ENCODE measurements at places on chromosomes 4 and X. TPM values are rescaled to one million over a fixed set of nuclear protein-coding genes. Genes with fewer than 3 reads are reported as not detected.

GRCh38 chr4:168247603-168248002 is 70.9 kb downstream of the DDX60 start:
- H3K27me3 ChIP-seq = no peaks in the 10 kb centered on the region
- no peak overlapping the region for H3K27ac ChIP-seq
- H3K4me1 ChIP-seq = no peaks in the 10 kb centered on the region
- H3K4me3 ChIP-seq = no peak overlapping the region
- no peak for DNase-seq

Gene IBSP
- not detected for total RNA-seq

Gene STATH
- total RNA-seq = not detected

DNA sequence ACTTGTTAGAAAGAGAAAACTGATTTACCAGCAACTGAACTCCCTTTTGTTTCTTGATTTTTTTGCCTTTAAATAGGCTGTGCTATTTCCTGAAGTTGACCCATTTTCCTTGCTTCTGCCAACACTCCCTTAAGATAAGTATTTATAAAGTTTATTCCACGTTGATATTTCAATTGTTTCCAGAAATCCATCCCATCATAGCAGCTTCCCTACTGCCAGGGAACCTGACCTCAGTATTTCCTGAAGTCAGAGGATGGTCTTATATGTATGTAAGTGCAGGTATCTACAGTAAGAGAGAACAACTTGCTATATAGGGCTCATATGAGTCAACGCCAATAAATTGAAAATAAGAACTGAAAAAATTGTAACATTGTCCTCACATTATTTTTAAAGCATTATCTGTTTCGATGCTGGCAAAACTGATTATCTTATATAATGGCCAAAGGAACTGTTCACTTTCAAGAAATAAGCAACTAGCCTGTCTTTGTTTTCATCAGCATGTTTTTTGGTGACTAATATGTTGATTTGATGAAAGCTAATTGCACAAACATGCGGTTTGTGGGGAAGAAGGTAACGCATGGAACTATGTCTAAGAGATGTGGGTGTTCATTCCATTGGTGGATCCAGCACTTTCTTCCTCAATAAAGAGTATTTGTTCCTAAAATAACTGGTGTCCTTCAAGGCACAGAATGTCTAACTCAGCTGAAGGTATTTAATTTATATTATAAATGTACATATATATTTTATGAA is 4.7 kb downstream of the LIMCH1 start:
- no peak for DNase-seq
- no peaks in the 10 kb centered on the region for H3K36me3 ChIP-seq
- no peak overlapping the region for H3K27ac ChIP-seq
- H3K4me3 ChIP-seq = no peak overlapping the region
- no peaks in the 10 kb centered on the region for H3K27me3 ChIP-seq

DNA sequence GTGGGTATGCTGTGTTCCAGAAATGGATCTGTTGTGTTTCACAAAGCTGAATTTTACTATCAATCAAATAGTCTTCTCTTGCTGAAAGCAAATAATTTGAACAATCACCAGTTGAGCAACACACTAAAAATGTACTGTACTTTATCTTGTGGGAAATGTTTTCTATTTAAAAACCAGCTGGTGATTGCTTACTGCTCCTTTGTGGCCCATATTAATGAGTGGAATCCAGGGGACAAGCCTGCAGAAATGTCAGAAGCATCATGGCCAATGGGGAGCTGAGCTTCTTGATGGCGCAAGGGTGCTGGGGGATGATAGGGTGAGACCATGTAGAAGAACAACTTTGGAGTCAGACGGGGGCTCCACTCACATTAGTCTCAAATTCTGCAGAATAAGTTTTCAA is 346.2 kb downstream of the ARHGAP10 start:
- peaks cover 5% of the 10 kb centered on the region for H3K36me3 ChIP-seq
- no peak for DNase-seq
- no peaks in the 10 kb centered on the region for H3K4me1 ChIP-seq
- no peak overlapping the region for H3K4me3 ChIP-seq

Gene GAB3
- total RNA-seq = 4.1 TPM

- H3K27me3 ChIP-seq = no peaks in the 10 kb centered on the region
- H3K4me3 ChIP-seq = no peak overlapping the region
- H3K4me1 ChIP-seq = no peaks in the 10 kb centered on the region
These were observed 141.0 kb downstream of the MAB21L2 start for GRCh38 chr4:150722908-150723362.

- H3K4me1 ChIP-seq = no peaks in the 10 kb centered on the region
- H3K36me3 ChIP-seq = no peaks in the 10 kb centered on the region
- no peaks in the 10 kb centered on the region for H3K27me3 ChIP-seq
- H3K4me3 ChIP-seq = no peak overlapping the region
- H3K27ac ChIP-seq = no peak overlapping the region
These were observed 52.8 kb downstream of the AKAP4 start for GRCh38 chrX:50147972-50148371.

Gene ADGRG4
- not detected for total RNA-seq

Gene PNMA6F
- total RNA-seq = not detected

Gene DRD5
- not detected for total RNA-seq

DNA sequence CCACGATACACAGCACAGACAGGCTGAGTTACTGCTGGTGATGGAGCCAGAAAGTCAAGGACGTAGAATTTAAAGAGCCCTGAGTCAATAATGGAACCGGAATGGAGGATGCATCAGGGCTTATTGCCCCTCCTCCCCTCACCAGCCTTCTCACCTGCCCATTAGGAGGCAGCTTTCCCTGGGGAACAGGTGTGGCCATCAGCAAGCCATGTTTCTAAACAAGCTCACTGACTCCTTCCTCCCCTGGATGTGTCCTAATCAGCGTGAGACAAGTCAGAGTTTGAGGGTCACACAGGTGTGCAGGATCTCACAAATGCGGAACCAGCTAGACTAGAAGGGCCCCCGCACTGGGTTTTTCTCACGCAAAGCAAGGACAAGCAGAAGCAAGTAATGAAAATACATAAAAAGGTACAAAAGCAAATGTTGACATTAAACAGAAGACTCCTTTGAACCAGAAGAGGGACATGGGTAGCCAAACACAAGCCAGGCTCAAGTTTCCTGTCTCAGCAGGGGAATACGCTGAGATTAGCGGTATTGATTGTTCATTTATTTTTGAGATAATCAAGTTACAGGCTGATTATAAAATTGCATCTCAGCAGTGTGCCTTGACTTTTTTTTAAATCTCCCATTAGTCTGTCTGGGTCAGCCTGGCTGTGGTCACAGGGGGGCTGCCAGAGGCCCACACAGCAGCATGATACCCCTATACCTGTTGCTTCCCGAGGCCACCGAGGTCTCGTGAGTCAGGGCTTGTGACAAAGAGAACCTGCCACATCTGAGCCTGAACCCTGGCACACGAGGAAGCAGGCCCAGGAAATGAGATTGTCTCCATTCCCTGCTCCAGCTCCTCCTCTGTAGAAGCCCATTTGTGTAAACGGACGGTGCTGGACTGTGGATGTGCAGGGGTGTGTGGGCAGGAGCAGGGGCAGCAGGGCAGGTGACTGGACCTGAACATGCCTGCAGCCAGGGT is 37.4 kb downstream of the CCKAR start:
- H3K36me3 ChIP-seq = no peaks in the 10 kb centered on the region
- H3K27me3 ChIP-seq = no peaks in the 10 kb centered on the region
- no peak overlapping the region for H3K27ac ChIP-seq

Gene SMIM10L2A
- 0.66 TPM for total RNA-seq

GRCh38 chr4:6703786-6704185 is 5.9 kb downstream of the MRFAP1L1 start:
- H3K4me3 ChIP-seq = no peak overlapping the region
- DNase-seq = no peak
- no peaks in the 10 kb centered on the region for H3K27me3 ChIP-seq
- H3K4me1 ChIP-seq = peaks cover 3% of the 10 kb centered on the region
- no peaks in the 10 kb centered on the region for H3K36me3 ChIP-seq

Gene RGS12
- 15.7 TPM for total RNA-seq

Gene SPATA4
- 0.66 TPM for total RNA-seq

- no peak overlapping the region for H3K27ac ChIP-seq
- H3K4me3 ChIP-seq = no peak overlapping the region
- H3K4me1 ChIP-seq = no peaks in the 10 kb centered on the region
- H3K27me3 ChIP-seq = no peaks in the 10 kb centered on the region
- no peaks in the 10 kb centered on the region for H3K36me3 ChIP-seq
These were observed 1213.4 kb downstream of the STIM2 start for GRCh38 chr4:28073860-28074555.

DNA sequence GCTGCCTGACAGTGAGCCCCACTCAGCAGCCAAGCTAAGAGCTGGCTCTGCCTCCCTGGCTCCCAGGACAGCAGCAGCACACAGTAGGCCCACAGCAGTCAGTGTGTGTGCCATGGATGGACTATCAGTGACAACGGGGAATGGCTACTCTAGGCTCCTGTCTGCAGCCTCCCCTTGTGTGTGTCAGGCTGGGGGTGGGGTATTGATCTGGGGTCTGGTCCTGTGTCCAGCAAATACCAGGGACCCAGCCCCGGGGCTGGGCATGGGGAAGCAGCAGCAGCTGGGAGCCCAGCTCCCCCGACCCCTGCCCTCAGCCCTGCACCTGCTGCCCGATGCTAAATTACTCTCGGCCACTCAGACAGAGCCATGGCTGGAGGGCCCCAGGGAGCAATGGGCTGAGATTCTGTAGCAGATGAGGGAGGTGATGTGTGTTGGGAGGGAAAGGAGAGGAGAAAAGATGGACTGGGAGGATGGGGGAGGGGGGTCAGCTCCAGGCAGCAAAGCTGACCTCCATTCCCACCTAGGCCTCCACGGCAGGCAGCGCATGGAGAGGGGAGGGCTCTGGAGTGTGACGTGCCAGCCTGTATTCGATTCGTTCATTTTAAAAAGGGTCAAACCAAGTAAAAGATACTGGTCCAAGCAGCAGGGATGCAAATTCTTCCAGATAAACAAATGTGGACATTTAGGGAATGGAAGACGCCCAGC is 61.3 kb upstream of the CRMP1 start:
- no peaks in the 10 kb centered on the region for H3K4me1 ChIP-seq
- no peaks in the 10 kb centered on the region for H3K36me3 ChIP-seq

Gene MAGEA8
- not detected for total RNA-seq

Gene HPGDS
- total RNA-seq = not detected

DNA sequence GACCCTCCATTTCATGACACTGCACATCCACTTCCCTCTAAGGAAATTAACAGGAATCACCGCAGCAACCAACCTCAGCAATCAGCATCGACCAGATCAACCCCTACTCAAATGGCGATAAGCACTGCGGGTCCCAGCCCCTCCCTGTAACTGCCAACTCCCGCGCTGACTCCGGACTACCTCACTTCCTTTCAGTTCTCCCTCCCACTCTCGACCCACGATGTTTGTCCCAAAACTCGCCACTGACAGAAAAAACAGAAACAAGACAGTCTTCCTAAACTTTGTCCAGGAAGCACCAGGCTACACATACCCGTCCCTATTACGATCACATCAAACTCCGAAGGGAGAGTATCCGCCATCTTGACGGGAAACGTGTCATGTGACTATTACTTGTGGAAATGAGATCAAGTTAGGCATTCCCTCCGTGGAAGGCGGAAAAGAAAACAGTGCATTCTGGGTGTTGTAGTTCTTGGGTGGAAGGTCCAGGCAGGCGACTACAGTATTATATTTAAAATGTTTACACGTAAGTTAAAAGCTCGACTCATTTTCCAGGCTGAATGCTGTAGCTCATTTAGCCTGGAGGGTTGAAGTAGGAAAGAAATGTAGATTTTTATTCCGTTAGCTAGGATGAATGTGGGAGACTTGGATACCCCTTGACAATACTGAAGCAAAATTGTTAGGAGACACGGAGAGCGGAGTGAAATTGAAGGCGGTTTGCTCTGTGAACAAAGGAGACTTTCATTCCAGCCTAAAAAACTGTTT is at the start of gene CHM:
Gene CHM (minus strand): TSS at position 385 of the 762 bp plus-strand sequence. CDS start 26 bp downstream, at position 359.
- peak within 1 kb of the TSS; percentile 97 for H3K4me3 ChIP-seq
- no peaks in the 10 kb centered on the region for H3K36me3 ChIP-seq
- H3K27ac ChIP-seq = peak within 1 kb of the TSS; percentile 86
- H3K4me1 ChIP-seq = no peaks in the 10 kb centered on the region
- peak; percentile 83 for DNase-seq

GRCh38 chr4:104868958-104869357 is 277.7 kb upstream of the TET2 start:
- no peaks in the 10 kb centered on the region for H3K4me1 ChIP-seq
- no peaks in the 10 kb centered on the region for H3K27me3 ChIP-seq
- no peaks in the 10 kb centered on the region for H3K36me3 ChIP-seq
- H3K27ac ChIP-seq = no peak overlapping the region

Gene CCDC120
- total RNA-seq = 0.51 TPM

- H3K4me3 ChIP-seq = no peak overlapping the region
- DNase-seq = peak; percentile 4
- H3K27me3 ChIP-seq = no peaks in the 10 kb centered on the region
- no peak overlapping the region for H3K27ac ChIP-seq
- no peaks in the 10 kb centered on the region for H3K36me3 ChIP-seq
- H3K4me1 ChIP-seq = peaks cover 10% of the 10 kb centered on the region
These were observed 176.5 kb downstream of the FBXW7 start for GRCh38 chr4:152359208-152360044.

- H3K4me3 ChIP-seq = no peak overlapping the region
- peaks cover 2% of the 10 kb centered on the region for H3K4me1 ChIP-seq
- no peaks in the 10 kb centered on the region for H3K27me3 ChIP-seq
- H3K36me3 ChIP-seq = no peaks in the 10 kb centered on the region
- peak; percentile 27 for DNase-seq
These were observed 45.4 kb upstream of the PDLIM3 start for GRCh38 chr4:185580699-185581098.

Gene TCEAL6
- total RNA-seq = not detected

DNA sequence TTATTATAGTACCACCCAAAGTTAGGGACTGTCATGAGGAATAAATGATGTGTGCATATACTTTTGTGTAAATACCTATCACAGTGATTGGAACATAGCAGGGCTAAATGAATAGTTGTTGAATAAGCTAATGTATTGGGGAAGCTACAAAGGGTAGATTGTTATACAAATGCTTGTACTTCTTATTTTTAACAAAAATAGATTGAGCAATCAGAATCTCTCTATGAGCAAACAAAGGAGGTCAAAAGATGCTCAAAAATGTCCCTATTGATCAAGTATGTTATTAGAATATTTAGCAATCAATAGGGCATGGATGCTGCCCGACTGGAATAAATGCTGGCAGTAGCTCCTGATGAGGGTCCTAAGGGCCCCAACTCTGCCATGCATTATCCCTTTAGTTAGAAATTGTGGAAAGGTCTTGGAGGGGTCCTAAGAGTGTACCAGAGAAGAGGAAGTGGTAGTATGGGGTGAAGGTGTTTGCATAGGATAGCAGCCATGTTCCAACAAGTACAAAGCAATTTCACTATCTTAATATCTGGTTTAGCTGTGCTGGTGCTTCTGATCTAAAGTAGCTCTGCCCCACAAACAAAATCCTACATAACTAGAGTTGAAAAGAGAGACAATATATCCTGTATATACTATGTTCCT is 33.1 kb upstream of the TAPT1 start:
- no peaks in the 10 kb centered on the region for H3K36me3 ChIP-seq
- no peak for DNase-seq
- no peak overlapping the region for H3K27ac ChIP-seq
- H3K4me3 ChIP-seq = no peak overlapping the region
- H3K4me1 ChIP-seq = peaks cover under 1% of the 10 kb centered on the region
- no peaks in the 10 kb centered on the region for H3K27me3 ChIP-seq

GRCh38 chr4:154489558-154490233 is 1.9 kb downstream of the DCHS2 start:
- no peak overlapping the region for H3K27ac ChIP-seq
- peaks cover 8% of the 10 kb centered on the region for H3K27me3 ChIP-seq
- no peaks in the 10 kb centered on the region for H3K36me3 ChIP-seq
- no peaks in the 10 kb centered on the region for H3K4me1 ChIP-seq
